ENCODE measurements at places on chromosomes 11 and 22.

DNA sequence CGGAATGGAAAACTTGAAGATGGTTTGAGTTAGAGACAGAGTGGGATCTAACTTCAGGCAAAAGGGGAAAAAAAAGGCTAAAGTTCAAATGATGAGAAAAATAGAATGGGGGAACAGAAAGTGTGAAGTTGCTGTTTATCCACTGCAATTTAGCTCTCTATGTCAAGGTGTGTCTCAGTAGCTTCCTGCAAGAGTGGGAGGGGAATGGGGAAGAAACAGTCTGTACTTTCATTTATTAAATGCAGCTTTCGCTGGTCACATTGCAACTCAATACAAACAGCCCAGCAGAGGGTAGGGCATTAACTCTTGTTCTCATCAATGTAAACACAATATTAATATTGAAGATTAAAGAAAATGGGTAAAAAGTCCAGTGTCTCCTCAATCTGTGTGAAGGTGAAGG is 214.7 kb upstream of the SYN3 start:
- no peak for DNase-seq
- H3K36me3 ChIP-seq, result no peaks in the 10 kb centered on the region
- H3K27me3 ChIP-seq, result no peaks in the 10 kb centered on the region
- H3K4me3 ChIP-seq, result no peak overlapping the region
- no peak overlapping the region for H3K27ac ChIP-seq

- no peak overlapping the region for H3K4me3 ChIP-seq
- no peaks in the 10 kb centered on the region for H3K27me3 ChIP-seq
- H3K27ac ChIP-seq, result no peak overlapping the region
- no peak for DNase-seq
- no peaks in the 10 kb centered on the region for H3K36me3 ChIP-seq
Observed at GRCh38 chr11:65058012-65058411, 341 bp downstream of the NAALADL1 start.

- no peak overlapping the region for H3K4me3 ChIP-seq
- H3K27me3 ChIP-seq, result no peaks in the 10 kb centered on the region
- DNase-seq, result no peak
- no peak overlapping the region for H3K27ac ChIP-seq
Observed at GRCh38 chr11:21148376-21148775, 479.0 kb downstream of the NELL1 start.

GRCh38 chr11:72998676-72999075 is 143.4 kb downstream of the FCHSD2 start:
- peaks cover 5% of the 10 kb centered on the region for H3K4me1 ChIP-seq
- no peak for DNase-seq
- H3K4me3 ChIP-seq, result no peak overlapping the region
- H3K27ac ChIP-seq, result no peak overlapping the region
- no peaks in the 10 kb centered on the region for H3K27me3 ChIP-seq

GRCh38 chr11:105132716-105133511 is 6.7 kb downstream of the CARD18 start:
- no peaks in the 10 kb centered on the region for H3K4me1 ChIP-seq
- H3K27ac ChIP-seq, result no peak overlapping the region
- no peak for DNase-seq
- H3K36me3 ChIP-seq, result no peaks in the 10 kb centered on the region
- no peaks in the 10 kb centered on the region for H3K27me3 ChIP-seq
- no peak overlapping the region for H3K4me3 ChIP-seq

- H3K4me1 ChIP-seq, result no peaks in the 10 kb centered on the region
- DNase-seq, result no peak
- H3K36me3 ChIP-seq, result no peaks in the 10 kb centered on the region
- H3K27ac ChIP-seq, result no peak overlapping the region
- H3K27me3 ChIP-seq, result no peaks in the 10 kb centered on the region
- no peak overlapping the region for H3K4me3 ChIP-seq
Observed at GRCh38 chr11:15222777-15223176, 108.1 kb downstream of the INSC start.
